ENCODE measurements at places on chromosomes 2 and 18.

GRCh38 chr2:88669482-88670214, 21.8 kb upstream of the RPIA start:
- peak; percentile 72 for ATAC-seq

DNA sequence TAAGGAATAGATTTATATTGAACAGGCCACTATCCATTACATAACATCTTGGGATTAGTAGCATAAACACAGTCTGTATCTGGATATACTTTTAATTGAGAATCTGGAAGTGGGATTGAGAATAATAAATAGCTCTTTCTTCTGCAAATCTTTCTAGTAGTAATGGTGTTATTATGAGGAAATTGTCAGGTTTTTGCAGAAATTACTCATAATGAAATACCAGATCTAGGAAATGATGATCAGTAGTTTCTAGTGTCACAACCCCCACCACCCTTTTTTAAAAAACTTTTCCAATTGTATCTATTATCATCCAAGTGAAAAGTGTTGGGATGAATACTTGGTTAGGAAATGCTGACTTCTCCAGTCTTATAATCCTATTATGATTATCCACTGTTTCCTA, 18.7 kb downstream of the NBEAL1 start:
- no peak for ATAC-seq

DNA sequence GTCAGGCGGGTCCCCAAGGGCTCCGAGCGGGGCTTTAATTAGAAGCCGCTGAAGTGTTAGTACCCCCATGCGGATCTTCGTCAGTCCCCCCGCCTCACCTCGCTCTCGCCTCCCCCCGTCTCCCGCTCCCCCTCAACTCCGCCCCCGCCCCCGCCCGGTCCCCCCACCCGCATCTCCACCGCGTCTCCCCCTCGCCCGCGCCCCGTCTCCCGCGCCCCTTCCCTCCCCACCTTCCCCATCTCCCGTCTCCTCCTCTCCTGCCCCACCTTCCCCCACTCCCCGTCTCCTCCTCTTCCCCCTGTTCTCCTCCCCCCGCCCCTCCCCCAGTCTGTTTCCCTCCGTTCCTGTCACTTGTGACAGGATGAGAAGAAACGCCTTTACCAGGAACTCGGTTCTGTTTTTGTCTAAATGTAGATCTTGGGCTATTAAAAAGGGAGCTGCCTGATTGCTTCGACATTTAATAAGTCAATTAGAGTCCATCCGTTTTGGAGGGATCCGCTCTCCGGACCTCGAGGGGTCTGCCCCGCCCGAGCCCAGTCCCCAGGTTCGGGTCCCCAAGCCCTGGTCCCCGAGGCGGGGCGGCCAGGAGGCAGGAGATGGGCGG, 969 bp upstream of the ALKAL2 start:
- ATAC-seq: no peak

GRCh38 chr2:221488136-221488807, 83.8 kb downstream of the EPHA4 start:
- ATAC-seq: no peak

- ATAC-seq: no peak
Measured at GRCh38 chr18:50638016-50638883, 78.4 kb downstream of the MAPK4 start.
